ENCODE measurements at places on chromosomes 5 and 9.

- DNase-seq, result no peak
Observed at GRCh38 chr5:25439025-25439424, 794.2 kb upstream of the CDH10 start.

GRCh38 chr5:124980163-124980941 lies 233.9 kb upstream of the ZNF608 start:
- DNase-seq, result no peak

DNA sequence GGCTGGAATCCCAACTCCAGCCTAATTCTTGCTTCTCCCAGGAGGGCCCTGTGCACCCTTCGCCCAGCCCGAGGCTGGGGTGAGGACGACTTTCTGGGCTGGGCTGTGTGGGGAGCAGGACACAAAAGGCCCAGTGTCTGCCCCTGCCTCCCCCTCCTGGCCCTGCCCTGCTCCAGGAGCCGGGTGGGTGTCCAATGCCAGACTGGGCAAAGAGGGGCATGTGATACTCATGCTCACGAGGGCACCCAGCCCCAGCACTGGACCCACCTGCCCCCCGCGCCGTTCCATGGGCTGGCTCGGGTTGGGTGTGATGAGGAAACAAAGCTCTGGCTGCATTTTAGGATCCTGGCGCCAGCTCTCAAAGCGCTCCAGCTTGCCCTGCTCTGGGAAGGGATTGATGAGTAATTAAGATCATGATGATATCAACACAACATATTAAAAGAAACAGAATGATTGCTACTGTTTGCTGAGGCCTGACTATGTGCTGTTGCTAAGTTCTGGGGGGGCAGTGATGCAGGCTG lies 30.7 kb downstream of the LHX2 start:
- DNase-seq, result no peak

DNA sequence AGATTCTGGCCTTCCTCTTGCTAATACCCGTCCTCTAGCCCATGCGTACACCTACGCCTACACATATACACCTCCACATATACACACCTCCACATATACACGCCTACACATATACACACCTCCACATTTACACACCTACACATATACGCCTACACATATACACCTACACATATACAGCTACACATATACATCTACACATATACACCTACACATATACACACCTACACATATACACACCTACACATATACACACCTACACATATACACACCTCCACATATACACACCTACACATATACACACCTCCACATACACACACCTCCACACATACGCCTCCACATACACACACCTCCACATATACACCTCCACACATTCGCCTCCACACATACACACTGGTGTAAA lies 27.2 kb downstream of the AK3 start:
- DNase-seq, result no peak

- no peak for DNase-seq
Observed at GRCh38 chr5:95935553-95936100, 26.0 kb downstream of the ELL2 start.

DNA sequence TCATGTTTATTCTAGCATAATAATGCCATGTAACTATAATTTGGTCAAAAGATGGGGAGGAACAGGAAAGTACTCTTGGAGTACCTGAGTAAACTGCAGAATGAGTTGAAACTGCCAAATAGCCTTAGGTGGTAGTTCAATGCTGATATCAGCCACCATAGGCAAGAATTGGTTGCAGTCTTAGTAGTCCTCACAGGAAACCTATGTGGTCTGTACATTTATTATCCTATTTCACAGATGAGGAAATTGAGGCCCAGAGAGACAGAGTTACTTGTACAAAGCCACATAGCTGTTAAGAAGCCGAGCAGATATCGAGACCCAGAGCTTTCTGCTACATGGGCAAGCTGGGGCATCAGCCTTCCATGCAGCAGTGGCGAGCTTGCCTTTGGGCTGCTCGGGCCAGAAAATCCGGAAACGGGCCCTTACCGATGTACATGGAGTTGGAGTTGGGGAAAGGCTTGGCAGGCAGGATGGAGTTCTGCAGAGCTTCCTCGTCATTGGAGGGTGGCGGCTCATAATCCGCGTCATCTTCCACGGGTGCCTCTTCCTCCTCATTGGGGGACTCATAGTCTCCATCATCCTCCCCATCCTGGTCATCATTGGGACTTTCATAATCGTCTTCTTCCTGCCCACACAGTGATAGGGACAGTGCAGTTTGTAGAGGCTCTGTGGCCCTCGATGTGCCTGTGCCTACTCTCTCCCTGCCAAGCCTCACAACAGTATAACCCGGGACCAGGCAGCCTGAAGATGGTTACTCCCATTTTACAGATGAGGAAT lies 27.1 kb downstream of the LCP2 start:
- no peak for DNase-seq

- no peak for DNase-seq
Observed at GRCh38 chr5:107576155-107576554, 94.6 kb downstream of the EFNA5 start.

DNA sequence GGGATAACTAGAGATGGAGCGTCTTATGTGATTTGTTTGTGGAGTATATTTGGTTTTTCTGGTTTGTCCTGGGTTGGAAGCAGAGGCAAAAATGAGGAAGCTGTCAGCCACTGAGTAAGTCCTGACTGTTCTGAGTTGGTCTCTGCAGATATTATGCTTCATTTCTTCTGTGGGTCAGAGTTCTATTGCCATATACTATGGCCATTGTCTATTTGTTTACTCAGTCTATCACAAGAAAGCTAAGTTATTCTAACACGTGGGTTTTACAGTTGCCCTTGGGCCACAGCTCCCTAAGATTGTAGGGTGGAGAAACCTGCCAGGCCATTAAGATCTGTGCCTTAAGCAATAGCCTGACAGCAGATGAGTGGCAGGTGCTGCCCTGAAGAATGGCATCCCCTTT lies 3.0 kb upstream of the CTSV start:
- DNase-seq, result no peak

DNA sequence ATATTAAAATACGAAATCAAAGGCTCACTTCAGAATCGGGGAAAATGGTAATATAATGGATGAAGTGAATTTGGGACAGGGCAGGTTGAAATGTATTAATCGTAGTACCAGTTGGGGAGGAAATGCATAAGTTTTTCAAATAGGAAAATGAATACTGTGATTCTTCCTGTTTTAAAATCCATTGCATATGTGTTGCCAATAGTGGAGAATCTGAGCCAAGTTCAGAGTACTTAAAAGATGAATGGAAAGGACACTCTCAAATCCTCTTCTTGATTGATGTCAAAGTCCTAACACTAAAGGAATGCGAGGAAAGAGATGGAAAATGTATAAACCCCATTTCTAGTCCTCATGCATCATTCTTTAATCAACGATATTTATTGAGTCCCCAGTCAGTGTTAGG lies 160.9 kb upstream of the CCNG1 start:
- DNase-seq, result no peak

- no peak for DNase-seq
Observed at GRCh38 chr5:150451594-150451993, 2.1 kb upstream of the RPS14 start.

- DNase-seq, result no peak
Observed at GRCh38 chr9:99112750-99113413, 8.0 kb downstream of the TGFBR1 start.

DNA sequence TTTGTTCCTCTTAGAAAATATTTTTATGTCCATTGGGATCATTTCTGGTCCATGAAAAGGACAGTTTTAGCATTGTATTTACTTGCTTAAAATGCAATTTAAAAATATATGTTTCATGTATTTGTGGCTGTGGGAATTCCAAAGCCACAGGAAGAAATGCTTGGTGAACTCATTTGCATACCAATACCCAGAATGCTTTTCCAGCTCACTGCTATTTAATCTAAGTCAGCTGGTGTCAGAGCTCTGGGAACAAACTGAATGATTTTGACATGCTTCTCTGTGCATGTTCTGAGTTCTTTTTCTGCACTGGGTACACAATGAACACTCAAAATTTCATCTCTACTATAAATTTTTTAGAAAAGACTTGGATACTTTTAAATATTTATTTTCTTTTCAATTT lies 482.8 kb upstream of the ARRDC3 start:
- no peak for DNase-seq

GRCh38 chr9:129489838-129490582 lies 130.9 kb downstream of the C9orf50 start:
- peak; percentile 42 for DNase-seq

GRCh38 chr5:170720984-170721383 lies 62.5 kb upstream of the GABRP start:
- no peak for DNase-seq

- DNase-seq, result no peak
Observed at GRCh38 chr9:87193151-87193550, 245.8 kb upstream of the GAS1 start.

DNA sequence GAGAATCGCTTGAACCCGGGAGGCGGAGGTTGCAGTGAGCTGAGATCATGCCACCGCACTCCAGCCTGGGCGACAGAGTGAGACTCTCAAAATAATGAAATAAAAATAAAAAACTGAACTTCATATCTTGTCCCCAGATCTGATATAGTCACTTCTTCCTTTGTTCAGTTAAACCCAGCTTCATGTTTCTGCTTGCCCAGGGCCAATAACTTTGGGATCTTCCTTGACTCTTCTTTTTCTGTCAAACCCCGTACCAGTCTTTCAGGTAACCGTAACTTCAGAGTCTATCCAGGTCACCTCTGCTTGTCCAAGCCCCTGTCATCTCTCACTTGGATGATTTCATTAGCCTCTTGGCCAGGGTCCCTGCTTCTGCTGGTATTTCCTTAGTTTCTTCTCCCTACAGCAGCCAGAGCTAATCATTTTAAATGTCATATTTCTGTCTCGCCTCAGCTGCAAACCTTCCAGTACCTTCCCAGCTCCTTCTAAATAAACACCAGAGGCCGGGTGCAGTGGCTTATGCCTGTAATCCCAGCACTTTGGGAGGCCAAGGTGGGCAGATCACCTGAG lies 19.7 kb upstream of the ABL1 start:
- DNase-seq, result no peak

- DNase-seq, result no peak
Observed at GRCh38 chr9:109020581-109021511, 7.5 kb upstream of the CTNNAL1 start.

DNA sequence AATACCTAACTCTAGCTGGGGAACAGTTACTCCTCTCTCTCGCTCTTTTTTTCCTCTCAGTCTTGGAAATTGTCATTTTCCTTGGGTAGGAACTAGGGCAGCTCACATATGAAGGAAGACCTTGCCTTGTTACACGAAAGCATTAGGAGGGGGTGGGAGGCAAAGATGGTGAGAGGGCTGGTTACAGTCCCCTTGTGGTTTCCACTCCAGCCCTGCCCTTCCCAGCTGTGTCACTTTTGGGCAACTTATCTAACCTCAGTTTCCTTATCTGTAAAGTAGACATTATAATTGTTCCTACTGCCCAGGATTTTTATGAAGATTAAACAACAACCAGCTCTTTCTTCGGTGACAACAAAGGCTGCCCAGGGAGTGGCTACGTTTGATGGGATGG lies 196.2 kb upstream of the CLINT1 start:
- DNase-seq, result no peak

- no peak for DNase-seq
Observed at GRCh38 chr9:127051881-127052595, 70.4 kb downstream of the ANGPTL2 start.

DNA sequence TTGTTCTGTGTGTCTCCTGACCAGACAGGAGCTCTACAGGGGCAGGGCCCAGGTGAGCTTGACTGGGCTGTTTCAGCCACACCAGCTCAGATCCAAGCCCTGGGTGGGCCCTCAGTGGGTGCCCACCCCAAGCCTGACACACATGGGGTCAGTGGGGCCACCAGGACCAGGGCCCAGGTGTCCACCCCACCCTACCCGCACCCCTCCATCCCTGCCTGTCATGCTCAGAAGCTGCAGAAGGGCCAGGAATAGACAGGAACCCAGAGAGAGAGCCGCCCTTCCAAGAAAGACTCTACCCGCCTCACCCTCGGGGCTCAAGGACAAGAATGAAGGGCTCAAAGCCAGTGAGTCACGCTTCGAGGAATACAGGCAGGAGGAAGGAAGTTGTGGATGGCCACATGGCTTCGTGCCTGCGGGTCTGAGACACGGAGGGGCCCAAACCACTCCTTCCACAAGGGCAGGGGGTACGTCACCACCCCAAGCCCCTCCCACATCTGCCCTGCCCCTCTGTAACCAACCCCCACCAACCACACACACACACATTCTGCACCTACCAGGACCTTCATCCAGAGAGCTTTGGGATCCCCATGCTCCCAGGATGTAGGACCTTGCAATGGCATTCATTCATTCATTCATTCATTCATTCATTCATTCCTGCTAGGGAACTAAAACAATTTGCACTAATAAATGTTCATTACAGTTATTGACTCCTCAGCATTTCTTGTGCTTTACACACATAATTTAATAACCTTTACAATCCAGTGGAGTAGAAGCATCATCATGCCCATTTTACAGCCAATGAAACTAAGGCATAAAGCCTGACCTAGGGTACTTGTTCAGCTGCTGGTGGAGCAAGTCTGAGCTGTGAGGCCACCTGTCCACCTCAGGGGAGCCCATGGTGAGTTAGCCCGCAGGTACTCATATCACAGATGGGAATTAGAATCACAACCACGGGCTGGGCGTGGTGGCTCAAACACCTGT lies 55.9 kb upstream of the STXBP1 start:
- DNase-seq, result peak; percentile 27

GRCh38 chr9:28774433-28775235 lies 1201.4 kb upstream of the C9orf72 start:
- DNase-seq, result no peak

Data from activated naive CD4-positive, alpha-beta T cell treated with anti-CD3 and anti-CD28 coated beads, Interleukin-2, amount 50 U/mL, for 16 hours (primary cell).